ENCODE measurements at places on chromosomes 3 and 15.

DNA sequence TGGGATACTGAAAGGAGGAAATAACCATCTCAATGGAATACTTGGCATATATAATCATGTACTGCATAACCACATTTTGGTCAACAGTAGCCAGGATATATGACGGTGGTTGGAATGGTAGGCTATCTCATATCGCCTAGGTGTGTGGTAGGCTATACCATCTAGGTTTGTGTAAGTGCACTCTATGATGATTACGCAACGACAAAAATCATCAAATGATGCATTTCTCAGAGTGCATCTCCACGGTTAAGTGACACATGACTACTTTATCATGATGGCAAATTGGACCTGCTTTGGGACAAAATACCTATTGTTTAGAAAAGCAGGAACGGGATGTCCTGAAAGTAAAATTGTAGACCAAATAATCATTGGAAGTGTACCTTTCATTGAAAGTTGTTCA is 2.8 kb downstream of the MYZAP start:
- no peak for DNase-seq

DNA sequence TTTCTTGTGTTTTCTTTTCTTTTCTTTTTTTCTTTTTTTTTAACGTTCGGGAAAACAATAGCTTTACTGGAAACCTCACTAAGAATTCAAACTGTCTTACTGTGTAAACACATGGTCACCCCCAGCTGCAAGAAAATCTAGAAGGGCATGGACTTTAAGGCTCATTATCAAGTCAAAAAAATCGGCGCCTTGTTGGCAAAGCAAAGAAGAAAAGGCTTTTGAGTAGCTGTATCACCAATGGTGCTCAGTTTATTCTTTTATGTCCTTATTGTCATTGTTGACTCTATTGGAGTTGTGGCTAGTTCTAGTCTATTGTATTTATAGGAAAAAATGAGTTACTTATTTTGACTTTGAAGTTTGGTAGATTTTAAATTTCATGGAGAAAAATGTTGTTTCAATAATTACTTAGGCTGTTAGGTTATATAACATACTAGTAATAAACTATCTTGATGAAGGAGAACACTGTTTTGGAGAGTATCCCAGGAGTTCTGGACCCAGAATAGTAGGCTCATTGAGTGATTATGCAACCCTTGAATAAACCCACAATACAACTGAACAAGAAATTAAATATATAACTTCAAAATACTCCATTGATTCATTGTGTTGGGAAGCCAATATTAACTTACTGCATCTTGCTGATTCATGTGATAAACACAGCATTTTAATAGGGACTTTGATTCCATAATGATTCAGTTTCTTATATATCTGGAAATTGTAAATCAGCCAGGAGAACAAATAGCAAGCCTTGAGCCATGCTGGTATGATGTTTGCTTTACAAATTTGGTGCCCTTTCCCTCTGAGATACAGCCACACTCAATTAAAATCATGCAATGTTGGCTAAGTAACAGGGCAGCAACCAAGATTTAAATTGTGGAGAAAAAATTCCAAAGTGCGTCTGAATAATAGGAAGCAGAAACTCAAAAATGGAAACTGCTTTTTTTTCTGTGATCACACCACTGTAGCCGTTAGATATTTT is 27.8 kb upstream of the GOLIM4 start:
- no peak for DNase-seq

DNA sequence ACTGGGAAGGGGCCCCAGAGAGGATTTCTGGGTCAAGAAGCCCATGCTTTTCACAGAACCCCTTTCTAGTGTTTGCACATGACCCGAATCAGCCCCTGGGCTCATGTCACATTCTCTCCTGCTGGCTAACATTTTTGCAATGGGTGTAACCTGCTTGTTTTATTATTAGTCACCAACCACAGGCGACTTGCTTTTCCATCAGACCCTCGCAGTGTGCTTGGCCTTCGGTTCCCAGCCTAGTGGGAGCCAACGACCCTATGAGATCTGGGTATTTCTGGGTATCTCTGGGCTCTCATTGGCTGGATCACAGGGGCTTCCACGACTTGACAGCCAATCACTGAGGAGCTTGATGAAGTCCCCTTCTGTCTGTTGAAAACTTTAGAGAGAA is 11.0 kb upstream of the FBLN2 start:
- no peak for DNase-seq

GRCh38 chr15:73110201-73110600 is 57.9 kb downstream of the NEO1 start:
- DNase-seq, result no peak

DNA sequence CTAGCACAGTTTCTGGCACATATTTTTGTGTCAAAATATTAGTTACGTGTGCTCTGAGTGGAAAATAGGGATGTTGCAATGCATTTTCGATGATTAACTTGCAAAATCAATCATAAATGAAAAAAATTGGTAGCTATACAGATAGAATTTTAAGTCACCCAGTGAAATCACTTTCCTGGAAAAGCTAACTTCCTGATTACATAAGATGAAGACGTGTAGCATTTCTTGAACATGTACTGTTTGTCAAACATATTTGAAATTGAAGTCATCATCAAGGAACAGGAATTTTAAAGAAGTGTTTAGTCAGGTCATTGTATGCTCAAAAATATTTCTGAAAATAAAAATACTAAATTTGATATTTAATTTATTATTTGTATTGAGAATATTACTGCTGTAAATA is 977.7 kb downstream of the PLOD2 start:
- no peak for DNase-seq

- no peak for DNase-seq
These were observed 56.7 kb upstream of the NUDT16 start for GRCh38 chr3:131324923-131325322.

DNA sequence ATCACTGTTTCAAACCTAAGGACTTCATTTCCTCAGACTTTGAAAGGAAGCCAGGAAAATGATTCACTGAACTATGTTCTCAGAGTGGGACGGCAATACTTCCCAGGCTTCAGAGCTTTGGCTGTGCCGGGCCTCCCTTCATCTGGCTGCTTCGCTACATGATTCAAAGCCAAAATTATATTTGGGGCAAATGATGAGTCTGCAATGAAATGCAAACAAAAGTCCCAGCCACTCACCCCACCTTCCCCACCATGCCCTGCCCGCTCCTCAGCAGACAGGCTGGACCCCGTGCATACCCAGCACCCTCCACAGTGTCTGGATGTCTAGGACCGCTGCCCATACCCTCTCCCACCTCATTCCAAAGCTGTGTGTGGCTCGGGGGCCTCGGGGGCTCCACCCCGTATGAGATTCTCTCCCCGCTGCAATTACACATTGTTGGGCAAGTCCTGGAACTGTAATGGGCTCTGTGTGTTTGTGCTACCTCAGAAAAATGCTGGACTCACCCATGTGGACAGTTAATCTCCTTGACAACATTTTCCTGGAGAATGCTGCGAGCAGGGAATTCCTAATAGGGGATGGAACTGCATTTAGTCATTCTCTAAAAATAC is 32.2 kb downstream of the ATP10A start:
- no peak for DNase-seq

DNA sequence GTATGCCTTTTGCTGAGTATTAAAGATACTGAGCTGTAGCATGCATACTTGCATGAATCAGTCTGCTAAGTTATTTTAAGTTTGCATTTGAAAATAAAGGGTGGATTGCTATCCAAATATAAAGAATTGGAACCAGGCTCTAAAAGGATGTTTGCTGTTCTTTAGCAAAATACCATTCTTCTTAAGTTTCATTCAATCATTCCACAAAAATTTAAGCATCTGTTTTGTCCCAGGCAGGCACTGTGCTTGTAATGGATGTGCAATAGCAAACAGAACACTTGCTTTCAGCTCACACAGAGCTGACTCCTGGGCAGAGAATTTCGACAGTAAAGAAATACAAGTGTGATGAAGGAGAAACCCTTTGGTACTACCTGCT is 151.1 kb downstream of the PGPEP1L start:
- no peak for DNase-seq

GRCh38 chr15:88605189-88606069 is 15.7 kb upstream of the AEN start:
- DNase-seq, result no peak

DNA sequence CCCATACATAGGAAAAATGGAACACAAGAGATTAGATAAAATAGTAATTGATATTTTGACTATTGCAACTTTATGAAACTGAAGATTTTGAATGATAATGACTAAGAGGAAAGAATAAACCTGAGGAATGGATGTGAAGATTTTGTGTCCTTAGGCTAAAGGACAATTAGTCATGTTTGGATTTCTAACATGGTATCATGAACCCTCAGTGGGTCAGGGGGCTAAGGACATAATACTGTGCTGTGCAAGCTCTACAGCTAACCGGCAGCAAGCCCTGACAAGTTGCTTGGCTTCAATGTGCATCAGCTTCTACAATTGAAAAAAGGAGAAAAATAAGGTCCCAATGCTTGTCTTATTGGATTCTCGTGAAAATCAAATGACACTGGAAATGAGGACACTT is 491.0 kb downstream of the MECOM start:
- no peak for DNase-seq
